ENCODE measurements at places on chromosomes 5 and 9.

DNA sequence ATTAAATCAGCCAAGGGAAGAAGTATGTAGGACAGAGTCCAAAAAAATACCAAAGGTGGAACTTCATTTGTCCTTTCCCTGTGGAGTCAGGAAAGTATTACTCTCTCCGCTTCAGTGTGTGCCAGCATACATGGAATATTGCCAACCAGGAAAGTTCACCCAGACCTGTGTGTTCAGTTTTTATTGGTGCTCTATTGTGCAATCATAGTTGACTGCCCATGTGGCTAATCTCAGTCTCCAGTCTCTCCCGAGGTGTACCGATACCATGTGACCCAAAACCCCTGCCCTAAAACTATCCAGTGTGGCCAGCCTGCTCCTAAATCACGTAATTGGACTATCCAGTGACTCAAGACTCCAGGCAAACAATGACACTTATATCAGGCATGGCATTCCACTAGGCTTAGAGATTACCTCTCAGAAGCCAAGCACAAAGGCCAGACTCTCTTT is 38.8 kb downstream of the NFX1 start:
- DNase-seq: peak; percentile 69

DNA sequence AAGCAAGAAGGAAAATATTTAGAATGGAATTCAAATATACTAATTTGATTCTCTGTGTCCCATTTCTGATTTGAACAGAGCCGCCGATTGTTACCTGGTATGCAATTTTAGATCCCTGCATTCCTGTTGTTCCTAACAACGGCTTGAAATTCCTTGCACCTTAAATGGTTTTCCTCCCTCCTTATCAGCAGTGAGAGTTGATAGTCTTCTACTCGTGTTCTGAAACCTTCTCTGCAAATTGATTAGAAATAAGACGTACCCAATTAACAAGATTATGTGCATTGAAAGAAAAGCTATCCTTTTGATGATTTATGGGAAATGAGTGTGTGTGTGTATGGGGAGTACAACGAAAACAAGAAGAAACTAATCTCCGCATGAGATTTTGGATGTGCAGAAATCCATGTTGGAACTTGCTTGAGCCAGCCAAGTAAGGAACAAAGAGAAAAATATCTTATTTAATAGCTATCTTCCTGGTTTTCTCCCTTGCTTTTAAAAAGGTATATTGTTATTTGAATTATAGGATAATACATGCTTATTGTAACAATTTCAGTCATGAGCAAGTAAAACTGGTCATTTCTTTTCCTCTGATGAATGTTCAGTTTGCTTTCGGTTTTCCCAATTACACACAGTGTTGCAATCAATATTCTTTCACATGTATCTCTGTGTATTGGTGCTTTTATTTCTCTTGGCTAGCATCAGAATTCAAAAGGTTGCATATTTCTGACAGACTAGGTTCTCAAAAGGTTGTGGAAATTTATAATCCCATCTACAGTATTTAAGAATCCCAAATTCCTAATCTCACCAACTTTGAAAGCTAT is 211.1 kb upstream of the ACTBL2 start:
- DNase-seq: no peak

GRCh38 chr5:138978080-138978479 is 102.9 kb upstream of the LRRTM2 start:
- DNase-seq: no peak

- no peak for DNase-seq
Observed at GRCh38 chr5:122493091-122494021, 181.3 kb downstream of the SNCAIP start.

DNA sequence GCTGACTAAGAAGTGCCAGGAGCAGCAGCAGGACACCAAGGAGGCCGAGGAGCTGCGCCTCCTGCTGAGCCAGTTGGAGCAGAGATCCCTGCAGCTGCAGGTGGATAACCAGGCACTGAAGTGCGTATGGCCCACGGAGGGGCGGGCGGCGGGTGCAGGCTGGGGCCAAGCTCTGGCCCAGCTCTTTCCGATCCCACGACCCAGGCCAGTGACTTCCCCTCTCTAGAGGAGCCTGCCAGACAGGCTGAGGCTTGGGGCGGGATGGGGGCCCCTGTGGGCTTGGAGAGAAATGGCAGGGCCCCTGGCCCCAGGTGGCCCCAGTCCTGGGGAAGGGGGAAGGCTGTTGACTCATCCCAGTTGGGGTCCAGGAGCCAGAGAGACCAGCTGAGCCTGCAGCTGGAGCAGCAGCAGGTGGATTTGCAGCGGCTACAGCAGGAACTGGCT is 3.6 kb downstream of the PTRH1 start:
- no peak for DNase-seq

- no peak for DNase-seq
Observed at GRCh38 chr9:99563364-99563763, 258.3 kb upstream of the NR4A3 start.

DNA sequence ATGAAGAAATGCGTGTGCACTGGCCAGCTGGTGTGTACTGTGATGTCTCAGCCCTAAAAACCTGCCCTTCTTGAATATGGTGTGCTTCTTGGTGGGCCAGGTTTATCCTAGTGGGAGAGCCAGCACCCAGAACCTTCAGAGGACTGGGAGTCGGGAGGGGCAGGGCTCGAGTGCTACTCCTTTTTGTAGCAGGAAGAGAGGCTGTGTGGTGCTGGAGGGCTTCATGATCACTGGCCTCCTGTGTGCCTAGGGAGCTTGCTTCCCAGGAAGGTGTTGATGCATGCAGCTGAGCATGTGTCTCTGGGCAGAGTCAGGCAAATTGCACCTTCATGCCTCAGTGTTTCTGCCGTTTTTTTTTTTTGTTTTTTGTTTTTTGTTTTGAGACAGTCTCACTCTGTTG is 20.0 kb downstream of the PHF2 start:
- no peak for DNase-seq

- DNase-seq: no peak
Observed at GRCh38 chr5:72465066-72465465, 42.1 kb downstream of the ZNF366 start.

DNA sequence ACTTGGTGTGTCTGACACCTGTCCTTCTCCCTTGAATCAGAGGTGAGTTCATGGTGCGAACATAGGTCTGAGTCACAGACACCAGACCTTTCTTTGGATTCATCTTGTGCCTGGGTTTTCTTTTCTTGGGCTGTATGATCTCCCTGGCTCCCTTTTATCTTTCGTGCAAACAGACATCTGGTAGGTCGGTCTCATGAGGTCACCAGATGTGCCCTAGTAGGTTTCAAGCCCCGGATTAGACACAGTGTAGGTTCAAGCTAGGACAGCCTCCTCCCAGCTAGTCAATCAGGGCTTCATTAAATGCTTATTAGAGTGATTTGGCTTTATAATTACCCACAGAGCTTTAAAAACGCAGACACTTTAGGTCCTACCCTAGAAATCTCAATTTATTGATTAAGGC is 106.0 kb upstream of the MYO10 start:
- no peak for DNase-seq

GRCh38 chr9:35341585-35341984 is 148.3 kb upstream of the RUSC2 start:
- no peak for DNase-seq

DNA sequence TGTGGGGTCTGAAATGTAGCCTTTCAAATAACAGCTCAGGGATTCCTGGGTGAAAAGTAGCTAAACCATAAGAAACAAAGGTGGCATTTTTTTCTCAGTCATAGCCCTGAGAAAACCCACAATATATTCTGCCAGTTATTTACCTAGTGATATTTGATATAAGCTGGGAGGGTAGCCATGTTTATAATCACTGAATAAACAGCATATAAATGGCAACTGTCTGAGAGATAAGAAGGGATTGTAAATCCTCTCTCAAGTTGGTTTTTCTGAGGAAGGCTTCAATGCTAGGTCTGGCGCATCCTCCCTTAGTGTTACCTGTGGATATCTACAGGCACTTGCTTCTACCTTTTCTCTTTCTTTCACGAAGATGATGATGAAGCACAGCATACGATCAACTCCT is 1080.5 kb upstream of the DMAC1 start:
- DNase-seq: no peak

DNA sequence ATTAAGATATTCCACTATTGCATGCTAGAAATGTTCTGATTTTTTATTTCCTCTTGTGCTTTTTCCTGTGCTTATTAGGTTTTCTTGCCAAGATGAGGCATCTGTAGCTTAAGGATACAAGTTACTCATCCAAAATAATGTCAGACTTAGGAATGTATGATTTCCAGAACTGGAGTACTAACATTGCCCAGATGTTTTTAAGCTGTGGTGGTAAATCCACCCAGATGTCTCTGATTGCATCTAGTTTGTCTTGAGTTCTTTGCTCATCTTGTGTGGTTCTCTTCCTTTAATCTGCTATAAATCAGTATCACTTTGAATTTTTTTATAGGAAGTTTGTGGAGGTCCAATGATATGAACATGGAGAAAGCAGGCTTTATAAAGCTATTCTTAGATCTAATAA is 337.5 kb upstream of the ZNF608 start:
- no peak for DNase-seq

GRCh38 chr9:124480621-124480981 is 26.6 kb downstream of the NR5A1 start:
- DNase-seq: no peak

DNA sequence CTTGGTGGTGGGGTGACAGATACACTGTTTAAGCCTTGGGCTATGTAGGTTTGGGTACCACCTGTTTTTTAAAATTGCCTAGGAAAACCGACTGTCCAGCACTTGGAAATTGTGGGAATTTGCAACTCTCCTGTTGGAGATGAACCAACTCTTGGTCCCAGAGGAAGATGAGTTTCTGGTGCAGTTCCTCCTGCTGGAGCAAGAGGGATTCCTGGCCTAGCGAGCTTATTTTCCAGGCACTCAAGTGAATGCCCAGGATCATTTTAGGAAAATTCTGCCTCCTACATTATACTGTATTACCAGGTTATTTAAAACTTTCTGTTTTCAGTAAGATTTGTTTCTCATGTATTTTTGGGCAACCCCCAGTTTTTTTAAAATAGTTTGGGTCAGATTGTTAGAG is 33.7 kb downstream of the AP3S1 start:
- DNase-seq: no peak

GRCh38 chr5:78353520-78353919 is 6.9 kb upstream of the SCAMP1 start:
- no peak for DNase-seq

GRCh38 chr5:56244627-56245026 is 11.5 kb upstream of the ANKRD55 start:
- no peak for DNase-seq

- no peak for DNase-seq
Observed at GRCh38 chr5:131515348-131515747, 119.7 kb downstream of the RAPGEF6 start.

DNA sequence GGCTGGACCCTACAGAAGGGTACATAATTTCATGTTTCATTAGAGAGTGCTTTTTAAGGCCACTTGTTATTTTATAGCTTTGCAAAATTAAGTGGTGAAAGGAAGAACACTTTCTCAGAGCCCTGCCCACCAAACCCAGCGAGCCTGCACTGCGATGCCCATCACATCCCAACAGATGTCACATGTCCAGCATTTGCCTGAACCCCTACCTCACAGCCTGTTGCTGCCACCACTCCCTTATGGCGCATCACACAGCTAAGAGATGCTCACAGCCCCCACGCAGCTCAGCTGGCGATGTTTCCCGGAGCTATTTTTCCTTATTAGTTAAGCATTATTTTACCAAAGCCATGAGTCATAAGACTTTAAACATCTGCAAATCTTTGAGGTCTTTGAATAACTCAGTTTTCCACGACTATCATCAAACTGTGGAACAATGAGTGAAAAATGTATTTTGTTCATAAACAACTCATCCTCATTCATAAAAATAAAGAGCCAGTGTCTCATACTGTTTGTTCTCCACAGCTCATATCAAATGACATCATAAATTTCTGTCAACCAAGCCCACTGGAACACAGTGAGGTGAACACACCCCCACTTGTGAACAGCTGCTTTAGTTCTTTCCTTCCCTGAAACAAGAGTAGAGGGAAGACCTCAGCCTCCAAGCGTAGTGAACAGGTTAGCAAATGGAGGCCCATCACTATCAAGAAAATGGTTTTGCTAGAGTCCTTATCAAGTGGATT is 104.9 kb downstream of the SYK start:
- DNase-seq: no peak

GRCh38 chr5:108521841-108522506 is 140.1 kb upstream of the FBXL17 start:
- no peak for DNase-seq

GRCh38 chr9:19681846-19682245 is 107.0 kb downstream of the SLC24A2 start:
- DNase-seq: no peak

DNA sequence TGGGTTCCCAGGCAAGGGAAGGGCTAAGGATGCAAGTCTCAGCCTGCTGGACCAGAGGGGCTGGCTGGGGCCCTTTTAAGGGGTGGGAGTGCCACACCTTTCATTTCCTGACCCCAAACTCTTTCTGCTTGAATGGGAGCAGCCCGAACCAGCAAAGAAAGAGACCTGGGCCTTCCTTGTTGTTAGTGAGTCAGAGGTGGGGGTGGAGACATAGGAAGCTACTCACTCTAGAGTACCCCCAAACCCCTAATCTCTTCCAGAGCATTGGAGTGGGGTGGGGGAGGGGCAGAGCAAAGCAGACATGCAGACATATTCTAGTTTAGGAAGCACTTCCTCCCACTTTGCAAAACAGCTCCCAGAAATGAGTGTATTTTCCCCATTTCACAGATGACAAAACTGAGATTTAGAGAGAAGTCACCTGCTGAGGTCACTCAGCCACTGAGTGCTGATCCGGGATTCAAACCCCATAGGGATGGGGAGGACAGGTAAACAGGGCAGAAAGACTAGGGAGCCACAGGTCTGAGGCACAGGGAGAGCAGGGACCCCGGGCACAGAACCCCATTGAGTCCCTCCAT is 6.0 kb upstream of the AQP3 start:
- DNase-seq: no peak

GRCh38 chr5:88680253-88681132 is 202.5 kb downstream of the MEF2C start:
- no peak for DNase-seq

DNA sequence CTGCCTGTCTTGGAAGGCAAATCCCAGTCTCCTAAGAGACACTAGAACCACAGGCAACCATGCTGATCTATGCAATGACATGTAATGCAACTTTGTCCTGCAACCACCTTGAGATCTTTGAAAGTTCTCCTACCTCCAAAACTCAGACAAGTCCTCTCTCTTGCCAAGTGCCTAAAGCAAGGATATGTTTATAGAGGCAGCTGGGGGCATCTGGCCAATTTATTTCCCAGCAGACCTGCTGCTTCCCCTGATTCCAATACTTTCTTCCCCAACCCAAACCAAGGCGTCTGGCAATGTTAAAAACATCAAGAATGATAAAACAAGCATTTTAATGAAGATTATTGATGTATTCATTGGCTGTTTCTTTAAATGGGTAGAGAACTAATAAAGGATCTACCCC is 138.4 kb downstream of the DOCK8 start:
- DNase-seq: no peak

All from breast epithelium (tissue), 4 donors.